SK-N-DZ (cell line): ENCODE measurements at places on chromosomes 11 and 22.

GRCh38 chr11:12280838-12281565 lies 96.4 kb upstream of the PARVA start:
- DNase-seq = no peak

GRCh38 chr11:106304274-106304673 lies 226.8 kb downstream of the AASDHPPT start:
- no peak for DNase-seq

DNA sequence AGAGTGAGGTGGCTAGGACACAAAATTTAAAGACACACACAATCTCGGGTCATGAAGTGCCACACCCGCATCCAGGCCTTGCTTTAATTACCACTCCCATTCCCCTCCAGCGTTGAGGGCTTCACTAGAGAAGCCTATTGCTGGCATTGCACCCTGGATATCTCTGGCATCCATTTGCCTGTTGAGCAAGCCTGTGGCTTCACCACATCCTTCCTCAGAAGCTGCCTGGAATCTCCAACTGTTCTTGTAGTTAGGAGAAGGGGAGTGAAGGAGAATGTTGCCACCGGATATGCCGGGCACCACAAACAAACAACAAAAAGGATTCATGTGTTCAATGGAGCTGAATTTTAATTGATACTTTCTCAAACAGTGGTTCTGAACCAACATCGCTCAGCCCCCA lies 34.4 kb upstream of the RCN1 start:
- no peak for DNase-seq

- DNase-seq = no peak
Observed at GRCh38 chr11:66322732-66323427, 6.0 kb upstream of the CD248 start.

DNA sequence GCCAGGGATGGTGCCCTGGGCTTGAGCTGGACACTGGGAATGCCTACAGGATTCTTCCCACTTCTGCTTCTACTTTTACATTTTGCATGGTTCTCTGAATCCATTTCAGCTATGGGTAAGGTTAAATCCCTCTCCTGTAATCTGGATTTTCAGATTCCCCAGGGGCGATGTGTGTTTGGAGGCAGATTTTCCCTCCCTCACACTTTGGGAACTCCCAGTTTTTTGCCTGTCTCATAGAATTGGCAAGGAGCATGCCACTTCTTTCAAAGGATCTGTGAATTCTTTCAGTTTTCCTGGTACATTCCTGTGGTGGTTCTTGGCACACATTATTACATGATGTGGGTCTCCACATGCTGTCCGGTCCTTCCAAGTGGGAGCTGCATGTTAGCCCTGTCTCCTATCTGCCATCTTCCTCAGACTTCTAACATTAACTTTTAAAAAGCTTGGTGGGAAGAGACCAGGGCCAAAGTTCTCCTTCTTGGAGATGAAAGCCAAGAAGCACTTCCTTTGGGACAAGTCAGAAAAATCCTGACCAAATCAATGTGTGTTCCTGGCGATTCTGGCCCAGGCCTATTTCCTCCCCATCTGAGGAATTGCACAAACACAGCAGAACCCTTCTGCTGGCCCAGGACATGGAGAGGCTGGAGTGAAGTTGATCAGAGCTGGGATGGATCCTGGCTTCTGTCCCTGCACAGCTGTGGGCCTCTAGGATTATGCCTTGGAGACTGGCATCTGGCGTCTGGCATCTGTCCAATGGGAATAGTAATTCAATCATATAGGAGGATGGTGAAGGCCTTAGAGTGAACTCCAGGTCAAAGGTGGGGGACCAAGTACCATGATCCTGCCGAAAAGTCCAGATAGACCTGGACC lies 5.4 kb upstream of the APOL2 start:
- no peak for DNase-seq

DNA sequence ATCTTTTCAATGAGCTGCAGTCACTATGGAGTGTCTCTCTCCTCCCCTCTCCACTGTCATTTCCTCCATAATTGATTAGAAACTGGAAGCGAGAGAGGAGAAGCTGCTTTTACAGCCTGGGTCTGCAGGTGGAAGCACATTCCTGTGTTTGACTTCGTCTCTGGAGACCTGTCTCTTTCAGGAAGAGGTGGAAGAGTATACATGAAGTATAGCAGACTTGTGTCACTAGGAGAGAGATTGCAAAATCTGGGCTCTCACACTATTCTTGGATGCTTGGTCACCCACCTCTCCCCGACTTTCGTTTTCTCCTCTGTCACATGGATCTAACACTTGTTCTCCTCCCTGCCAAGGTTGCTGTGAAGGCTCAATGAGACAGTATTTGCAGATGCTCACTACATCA lies 323.3 kb downstream of the NTM start:
- DNase-seq = no peak

DNA sequence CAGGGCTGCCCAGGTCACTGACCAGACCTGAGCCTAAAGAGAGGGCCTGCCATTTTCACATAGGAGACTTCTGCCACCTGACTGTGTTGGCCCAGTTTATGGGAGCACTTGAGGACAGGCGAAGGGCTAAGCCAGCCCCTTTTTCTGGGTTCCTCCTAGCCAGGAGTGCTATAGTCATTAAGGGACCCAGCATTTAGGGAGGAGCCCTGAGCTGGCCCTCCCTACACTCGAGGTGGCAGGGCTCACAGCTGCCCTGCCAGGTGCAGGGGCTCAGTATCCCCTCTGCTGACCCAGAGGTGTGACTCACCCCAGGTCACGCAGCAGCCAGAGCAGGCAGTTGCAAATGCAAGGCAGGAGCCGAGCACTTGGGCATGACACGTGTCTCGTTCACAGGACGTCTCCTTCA lies 86.3 kb upstream of the CRYBB3 start:
- DNase-seq = no peak

DNA sequence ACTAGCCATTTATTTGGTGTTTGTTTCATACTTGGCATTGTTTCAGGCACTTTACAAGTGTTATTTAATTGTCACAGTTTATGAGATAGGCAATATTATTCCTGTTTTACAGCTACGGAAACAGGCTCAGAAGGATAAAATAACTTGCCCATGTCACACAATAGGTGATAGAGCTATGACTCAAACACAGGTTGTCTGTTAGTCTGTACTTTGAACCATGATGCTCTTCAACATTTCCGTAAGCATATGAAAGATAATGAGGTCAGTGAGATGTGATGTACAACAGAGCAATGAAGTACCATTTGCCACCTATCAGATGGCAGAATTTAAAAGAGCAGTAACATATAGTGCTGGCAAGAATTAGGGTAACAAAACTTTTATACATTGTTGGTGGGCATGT lies 15.3 kb downstream of the TUG1 start:
- no peak for DNase-seq

GRCh38 chr11:9774591-9775397 lies 110.9 kb downstream of the SWAP70 start:
- DNase-seq = no peak

- peak; percentile 69 for DNase-seq
Observed at GRCh38 chr22:43343262-43343669, at the start of gene SCUBE1. SCUBE1 (minus strand) TSS chr22:43343372; CDS start chr22:43343261, 111 bp downstream.

DNA sequence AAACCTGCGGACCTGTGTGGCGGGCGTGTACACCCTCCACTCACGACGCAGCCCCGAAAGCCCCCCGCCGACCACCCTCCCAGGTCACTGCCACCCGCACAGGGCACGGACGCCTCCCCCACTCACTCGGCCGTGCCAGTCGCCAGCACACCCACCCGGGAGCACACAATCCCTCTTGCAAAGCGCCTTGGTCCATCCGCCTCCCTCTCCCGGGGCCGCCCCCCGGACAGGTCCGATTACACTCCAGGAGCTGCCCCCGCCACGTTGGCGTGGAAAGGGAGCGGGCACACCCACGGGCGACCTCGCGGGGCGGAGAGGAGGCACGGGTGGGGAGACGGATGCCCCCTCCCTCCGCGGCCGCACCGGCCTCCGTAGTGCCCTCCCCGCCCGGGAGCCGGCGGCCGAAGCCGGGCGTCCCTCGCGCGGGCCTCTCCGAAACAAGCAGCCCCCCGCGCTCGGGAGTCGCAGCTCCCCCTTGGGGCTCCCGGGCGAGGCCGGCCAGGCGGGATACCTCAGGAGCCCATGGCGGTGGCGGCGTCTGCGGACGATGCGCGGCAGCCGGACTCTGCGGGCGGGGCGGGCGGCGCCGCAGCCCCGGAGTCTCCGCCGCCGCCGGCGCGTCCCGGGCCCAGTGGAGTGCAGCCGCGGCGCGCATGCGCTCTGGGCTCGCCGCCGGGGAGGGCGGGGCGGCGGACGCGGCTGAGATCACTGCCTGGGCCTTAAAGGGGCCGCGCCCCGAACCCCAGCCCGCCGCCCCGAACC lies at the start of gene TMEM184B:
TSS of gene TMEM184B (minus strand) at position 638 of the 762 bp plus-strand sequence. CDS start 25,049 bp downstream, outside the sequence.
- peak; percentile 60 for DNase-seq
